Activated T-cell treated with anti-CD3 and anti-CD28 coated beads for 4 hours (primary cell): ENCODE measurements at places on chromosomes 12 and 14.

GRCh38 chr12:69129017-69129416, 110.4 kb upstream of the CPSF6 start:
- no peak for DNase-seq

GRCh38 chr14:53037016-53037415, 86.2 kb upstream of the FERMT2 start:
- no peak for DNase-seq

GRCh38 chr12:110540048-110540447, 37.9 kb downstream of the RAD9B start:
- DNase-seq = no peak

GRCh38 chr14:95523051-95523814, 6.8 kb upstream of the SYNE3 start:
- DNase-seq = no peak

- no peak for DNase-seq
Measured at GRCh38 chr12:117202556-117202955, 12.3 kb upstream of the FBXO21 start.
